Natural killer cell treated with Interleukin-12 subunit alpha and Interleukin-12 subunit beta and Interleukin-15 and Interleukin-18, amount 100 ng/mL, for 72 hours (primary cell): ENCODE measurements at places on chromosomes 1 and 21. TPM values are rescaled to one million over a fixed set of nuclear protein-coding genes. Genes with fewer than 3 reads are reported as not detected.

Gene CCDC181
- total RNA-seq: 0.14 TPM

Gene ADORA1
- not detected for total RNA-seq

Gene ZBTB8A
- 0.26 TPM for total RNA-seq

Gene NEK2
- total RNA-seq: 25.2 TPM

Gene IL12RB2
- total RNA-seq: 265 TPM

Gene PTGER3
- 158 TPM for total RNA-seq

Gene UBASH3A
- total RNA-seq: 1.7 TPM

DNA sequence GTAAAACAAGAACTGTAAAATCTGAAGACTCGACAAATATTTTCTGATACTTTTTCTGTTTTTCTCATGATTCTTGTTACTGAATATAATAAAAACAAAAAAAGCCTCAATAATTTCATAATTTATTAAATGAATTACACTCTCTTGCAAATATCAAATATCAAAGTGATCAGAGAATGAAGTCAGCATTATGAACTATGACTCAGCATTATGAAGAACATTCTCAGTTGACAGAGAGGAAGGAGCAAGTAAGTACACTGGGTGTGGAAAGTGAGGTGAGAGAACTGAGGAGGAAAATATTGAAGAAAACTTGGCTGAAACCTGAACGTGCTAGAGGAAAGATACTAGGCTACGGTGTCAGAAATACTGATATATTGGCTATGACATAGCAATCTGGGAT is 529.5 kb downstream of the KCNT2 start:
- no peak for DNase-seq

- no peak for DNase-seq
Observed at GRCh38 chr1:7478142-7478790, 292.8 kb upstream of the VAMP3 start.

- DNase-seq: no peak
Observed at GRCh38 chr1:185058876-185059275, 13.5 kb downstream of the RNF2 start.

GRCh38 chr1:109267743-109268300 is 15.1 kb downstream of the PSRC1 start:
- DNase-seq: no peak

DNA sequence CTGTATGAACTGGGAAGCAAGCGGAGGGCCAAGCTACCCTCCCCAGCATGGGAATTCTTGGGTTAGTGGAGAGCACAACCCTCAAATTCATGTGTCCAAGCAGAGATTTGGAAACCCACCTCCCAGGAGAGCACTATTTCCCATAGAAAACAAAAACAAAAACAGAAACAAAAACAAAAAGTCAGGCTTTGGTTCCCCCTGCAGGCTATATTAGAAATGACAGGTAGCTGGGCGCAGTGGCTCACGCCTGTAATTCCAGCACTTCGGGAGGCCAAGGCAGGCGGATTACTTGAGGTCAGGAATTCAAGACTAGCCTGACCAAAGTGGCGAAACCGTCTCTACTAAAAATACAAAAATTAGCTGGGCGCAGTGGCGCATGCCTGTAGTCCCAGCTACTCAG is 10.8 kb downstream of the MINDY1 start:
- DNase-seq: no peak

DNA sequence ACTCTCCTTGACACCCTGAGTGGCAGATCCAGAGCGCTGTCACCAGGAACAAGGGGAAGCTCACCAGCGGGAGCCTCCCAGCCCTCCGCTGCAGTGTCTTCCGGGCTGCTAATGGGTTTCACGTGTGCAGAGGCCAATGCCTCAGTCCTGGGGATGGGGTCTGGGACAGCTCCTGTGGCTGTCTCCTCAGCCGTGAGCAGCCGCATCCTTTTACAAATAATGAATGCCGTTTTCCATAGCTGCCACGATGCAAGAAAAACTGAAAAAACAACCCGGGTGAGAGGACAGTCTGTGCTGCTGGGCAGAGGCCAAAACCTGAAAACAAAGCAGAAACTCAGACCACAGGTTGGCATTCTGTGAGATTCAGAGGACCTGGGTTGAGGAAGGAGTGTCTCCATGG is 212.2 kb upstream of the RAB4A start:
- no peak for DNase-seq

GRCh38 chr1:150165622-150166612 is 16.2 kb downstream of the PLEKHO1 start:
- DNase-seq: no peak

GRCh38 chr1:28921286-28921869 is 7.0 kb downstream of the EPB41 start:
- DNase-seq: no peak

DNA sequence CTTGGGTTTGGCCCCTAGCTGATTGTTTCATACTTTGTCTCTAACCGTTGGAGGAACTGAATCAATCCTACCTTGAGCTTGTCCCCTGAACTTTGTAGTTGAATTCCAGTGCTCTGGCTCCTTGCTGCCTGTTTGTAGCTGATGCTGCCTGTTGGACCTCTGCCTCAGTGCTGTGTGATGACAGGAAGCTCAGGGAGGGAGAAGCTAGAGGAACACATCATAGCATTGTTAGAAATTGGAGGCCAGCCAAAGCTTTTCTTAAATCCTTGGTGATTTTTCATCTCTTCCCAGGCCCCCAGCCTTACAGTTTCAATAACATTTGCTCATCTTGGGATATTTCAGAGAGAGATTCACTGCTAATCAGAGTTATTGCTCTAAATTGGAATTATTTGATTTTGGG is 34.0 kb downstream of the MACF1 start:
- DNase-seq: no peak

DNA sequence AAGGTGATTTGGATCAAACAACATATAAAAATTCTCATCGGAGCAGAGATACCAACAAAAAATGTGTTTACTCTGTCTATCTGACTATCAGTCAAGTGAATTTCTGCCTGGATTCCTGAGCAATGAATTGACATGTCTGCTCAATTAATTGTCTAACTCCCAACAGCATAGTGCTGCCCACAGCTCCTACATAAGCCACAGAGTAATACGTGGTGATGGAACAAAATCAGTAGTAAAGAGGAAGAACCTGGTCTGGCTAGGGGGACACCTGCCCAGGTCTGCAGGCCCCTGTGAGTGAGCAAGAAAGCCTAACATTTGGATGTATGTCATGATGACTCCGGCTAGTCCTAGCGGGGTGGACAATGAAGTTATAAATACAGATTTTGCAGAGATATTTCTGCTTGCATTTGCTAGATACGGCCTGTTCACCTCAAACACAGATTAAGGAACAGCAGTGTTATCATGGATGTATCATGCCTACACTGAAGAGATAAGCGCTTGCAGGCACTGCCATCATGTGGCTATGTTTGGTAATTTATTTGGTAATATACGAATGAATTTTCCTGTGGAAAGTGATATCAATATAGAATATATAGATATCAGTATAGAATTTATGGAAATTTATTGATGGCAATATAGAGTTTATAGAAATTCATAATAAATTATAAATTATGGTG is 69.6 kb upstream of the LRRC8B start:
- peak; percentile 72 for DNase-seq

DNA sequence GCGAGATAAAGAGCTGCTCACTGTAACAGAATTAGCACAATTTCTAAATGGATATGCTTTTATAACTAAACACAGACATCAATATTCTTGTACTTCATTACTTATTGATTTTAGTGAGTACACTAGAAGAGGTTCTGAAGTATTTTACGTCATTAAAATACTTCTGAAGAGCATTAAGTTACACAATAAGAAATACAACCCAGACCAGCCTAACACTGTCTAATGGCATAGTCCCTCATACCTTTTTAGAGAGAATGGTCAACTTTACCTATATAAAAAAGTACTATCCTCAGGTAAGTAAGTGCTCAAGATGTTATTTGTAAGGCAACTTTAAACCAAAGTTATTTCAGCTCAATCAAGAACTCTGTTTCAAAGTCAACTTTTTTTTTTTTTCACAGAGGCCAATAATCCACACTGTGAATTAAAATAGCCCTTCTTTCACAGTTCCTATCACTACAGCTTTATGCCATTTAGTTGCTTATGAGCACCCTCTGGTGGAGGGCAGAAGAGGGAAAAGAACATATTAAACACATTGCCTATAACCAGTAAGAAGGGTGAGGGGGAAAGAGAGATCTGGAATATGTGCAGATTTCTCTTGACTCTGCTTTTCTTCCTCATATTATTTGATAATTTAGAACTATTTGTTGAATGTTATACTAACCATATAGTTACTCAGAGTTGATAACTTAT is 182.1 kb upstream of the DMRTA2 start:
- no peak for DNase-seq

DNA sequence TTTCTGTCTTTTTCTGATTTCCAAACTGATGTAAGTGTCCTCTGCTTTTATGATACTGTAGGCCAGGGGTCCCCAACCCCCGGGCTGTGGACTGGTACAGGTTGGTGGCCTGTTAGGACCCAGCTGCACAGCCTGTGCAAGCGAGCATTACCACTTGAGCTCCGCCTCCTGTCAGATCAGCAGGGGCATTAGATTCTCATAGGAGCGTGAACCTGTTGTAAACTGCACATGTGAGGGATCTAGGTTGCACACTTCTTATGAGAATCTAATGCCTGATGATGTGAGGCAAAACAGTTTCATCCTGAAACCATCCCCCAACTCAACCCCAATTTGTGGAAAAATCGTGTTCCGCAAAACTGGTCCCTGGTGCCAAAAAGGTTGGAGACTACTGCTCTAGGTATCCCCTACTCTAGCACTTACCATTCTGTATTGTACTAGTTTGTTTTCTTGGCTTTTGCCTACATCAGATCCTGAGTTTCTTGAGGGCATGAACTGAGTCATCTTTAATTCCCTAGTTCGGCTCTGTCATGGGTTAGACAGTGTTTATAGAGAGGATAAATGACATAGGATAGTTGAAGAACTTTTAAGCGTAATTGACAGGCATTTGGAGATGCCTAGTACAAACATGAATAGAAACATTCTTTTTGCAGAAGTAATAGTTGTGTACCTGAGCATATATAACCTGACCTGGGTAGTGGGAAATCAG is 4.1 kb downstream of the ABCD3 start:
- no peak for DNase-seq

DNA sequence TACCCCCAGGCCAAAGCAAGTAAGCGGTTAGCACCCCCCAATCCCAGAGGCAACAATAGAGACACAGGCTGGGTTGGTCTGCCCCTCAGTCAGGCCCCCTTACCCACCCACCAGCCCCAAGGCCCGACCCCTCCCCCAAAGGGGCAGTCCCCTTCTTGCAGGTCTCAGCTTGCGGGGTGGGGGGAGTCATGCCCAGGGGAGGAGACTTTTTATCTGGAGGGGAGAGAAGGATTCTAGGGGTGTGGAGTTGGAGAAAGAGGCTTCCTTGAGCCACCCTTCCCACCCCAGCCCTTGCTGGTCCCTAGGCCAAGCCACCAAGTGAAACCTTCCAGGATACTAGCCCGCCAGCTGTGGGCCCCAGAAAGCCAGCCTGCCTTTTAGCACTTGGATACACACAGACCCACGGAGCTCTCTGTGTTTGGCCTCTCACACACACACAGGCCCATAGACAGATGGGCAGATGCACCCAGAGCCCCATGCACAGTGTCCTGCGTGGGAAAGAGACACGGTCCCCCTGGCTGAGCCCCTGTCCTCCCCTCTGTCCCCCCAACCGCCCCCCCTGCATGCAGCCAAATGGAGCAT is 7.1 kb downstream of the TMEM54 start:
- DNase-seq: no peak

- no peak for DNase-seq
Observed at GRCh38 chr21:41234569-41234968, 66.6 kb downstream of the BACE2 start.

DNA sequence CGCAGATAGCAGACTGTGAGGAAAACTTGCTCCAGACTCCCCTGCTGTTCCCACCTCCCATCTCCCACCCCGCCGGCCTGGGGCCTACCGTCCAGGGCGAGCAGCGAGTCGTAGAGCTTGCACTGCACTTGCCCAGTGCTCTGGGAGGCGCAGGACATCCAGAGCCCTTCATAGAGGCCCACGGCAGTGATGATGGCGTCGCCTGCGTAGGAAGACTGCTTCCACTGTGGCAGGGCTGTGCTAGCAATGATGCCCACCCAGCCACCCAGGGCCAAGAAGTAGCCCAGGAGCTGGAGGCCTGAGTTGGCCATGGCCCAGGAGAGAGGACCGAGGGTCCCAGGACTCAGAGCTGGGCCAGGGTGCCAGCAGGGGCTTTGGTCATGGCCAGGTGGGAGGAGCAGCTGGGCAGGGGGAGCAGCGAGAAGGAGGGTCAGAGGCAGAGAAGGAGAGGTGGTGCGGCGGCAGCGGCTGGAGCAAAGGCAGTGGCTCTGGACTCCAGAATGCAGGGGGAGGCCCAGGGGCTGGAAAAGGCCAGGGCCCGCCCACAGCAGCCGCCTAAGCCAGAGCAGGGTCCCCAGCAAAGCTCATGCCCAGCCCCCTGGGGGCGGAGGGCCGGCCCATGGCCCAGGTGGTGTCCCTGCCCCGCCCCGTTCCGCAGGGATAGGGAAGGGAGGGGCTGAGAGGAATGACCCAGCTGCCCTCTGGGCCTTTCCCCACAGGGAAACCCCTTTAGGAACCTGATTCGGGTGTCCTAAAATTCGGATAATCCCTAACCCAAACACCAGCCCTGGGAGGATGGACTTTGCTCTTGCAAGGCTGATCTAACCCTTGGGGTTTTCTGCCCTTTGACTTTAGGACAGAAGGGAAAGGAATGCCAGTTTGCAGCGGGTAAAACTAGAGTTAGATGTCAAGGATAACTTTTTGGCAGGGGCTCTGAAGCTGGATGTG is at the start of gene CLDN19:
TSS of gene CLDN19 (minus strand) at position 484 of the 948 bp plus-strand sequence. CDS start at position 311, 173 bp downstream.
- DNase-seq: no peak

DNA sequence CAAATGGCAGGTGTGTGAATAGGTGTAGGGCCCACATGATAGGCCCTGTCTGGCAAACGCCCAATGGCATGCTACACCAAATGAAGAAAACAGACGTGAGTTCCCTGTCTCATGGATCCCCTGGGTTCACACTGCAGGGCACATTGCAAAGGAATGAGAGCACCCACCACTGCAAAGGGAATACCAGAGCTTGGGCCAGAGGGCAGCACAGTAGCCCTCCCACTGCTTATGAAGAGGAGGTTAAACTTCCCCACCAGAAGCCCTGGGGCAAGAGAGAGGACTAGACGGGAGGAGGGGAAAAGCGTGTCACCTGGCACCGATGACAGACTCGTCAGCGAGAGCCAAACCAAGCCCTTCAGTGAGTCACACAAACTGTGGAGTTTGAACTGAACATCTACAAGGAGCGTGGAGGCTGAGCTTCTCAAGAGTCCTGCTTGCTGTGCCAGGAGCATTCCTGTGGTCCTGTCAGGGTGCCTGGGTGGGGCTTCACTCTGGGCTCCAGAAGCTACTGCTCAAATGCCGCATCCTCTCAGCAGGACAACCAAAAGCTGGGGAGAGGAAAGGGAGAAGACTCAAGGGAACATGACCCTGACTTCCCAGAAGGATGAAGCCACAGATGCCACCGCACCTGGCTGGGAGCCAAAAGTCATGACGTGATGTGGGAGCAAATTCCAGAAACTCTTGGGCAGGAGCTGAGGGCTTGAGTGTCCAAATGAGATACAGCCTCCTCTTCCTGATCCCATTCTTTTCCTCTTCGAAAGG is 61.1 kb downstream of the TOMM20 start:
- no peak for DNase-seq
